Mesothelial cell of epicardium (in vitro differentiated cells): ENCODE measurements at places on chromosomes 1 and 21. TPM values are rescaled to one million over a fixed set of nuclear protein-coding genes. Genes with fewer than 3 reads are reported as not detected.
A peak's percentile ranks its signal among the peaks of the same experiment; 100 is the strongest.

CD247 gene
- total RNA-seq, result 0.13 to 0.36 TPM (median 0.22 TPM) in 3 replicates

CASZ1 gene
- total RNA-seq, result 8.9 to 11.2 TPM (median 10.1 TPM) in 3 replicates

ARHGEF19 gene
- total RNA-seq, result 85.3 to 88.3 TPM (median 86.6 TPM) in 3 replicates

APOBEC4 gene
- total RNA-seq, result not detected in 3 replicates

DNA sequence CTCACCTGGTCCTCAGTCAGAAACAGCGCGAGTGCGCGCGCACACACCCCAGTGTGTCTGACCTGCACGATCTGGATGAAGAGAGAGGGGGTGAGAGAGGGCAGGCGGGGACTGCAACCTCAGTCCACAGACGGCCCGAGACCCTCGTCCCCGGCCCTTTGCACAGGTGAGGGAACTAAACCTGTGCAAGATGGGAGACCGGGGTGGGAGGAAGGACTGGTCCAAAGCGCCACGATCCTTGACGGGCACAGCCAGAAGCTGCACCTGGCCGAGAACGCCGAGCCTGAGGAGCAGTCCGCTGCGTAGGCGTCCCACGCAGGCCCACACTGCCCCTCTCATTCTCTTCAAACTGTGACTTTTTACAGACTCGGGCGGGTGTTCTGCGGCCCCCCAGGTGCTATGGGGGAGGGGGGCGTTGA, 519 bp upstream of the IQCC start:
- H3K27me3 ChIP-seq, result no peaks in the 10 kb centered on the region
- peaks cover 27% of the 10 kb centered on the region for H3K4me1 ChIP-seq
- H3K27ac ChIP-seq, result peak overlapping the region; percentile 86
- peak overlapping the region; percentile 89 for H3K4me3 ChIP-seq
- DNase-seq, result no peak
- no peaks in the 10 kb centered on the region for H3K36me3 ChIP-seq

DNA sequence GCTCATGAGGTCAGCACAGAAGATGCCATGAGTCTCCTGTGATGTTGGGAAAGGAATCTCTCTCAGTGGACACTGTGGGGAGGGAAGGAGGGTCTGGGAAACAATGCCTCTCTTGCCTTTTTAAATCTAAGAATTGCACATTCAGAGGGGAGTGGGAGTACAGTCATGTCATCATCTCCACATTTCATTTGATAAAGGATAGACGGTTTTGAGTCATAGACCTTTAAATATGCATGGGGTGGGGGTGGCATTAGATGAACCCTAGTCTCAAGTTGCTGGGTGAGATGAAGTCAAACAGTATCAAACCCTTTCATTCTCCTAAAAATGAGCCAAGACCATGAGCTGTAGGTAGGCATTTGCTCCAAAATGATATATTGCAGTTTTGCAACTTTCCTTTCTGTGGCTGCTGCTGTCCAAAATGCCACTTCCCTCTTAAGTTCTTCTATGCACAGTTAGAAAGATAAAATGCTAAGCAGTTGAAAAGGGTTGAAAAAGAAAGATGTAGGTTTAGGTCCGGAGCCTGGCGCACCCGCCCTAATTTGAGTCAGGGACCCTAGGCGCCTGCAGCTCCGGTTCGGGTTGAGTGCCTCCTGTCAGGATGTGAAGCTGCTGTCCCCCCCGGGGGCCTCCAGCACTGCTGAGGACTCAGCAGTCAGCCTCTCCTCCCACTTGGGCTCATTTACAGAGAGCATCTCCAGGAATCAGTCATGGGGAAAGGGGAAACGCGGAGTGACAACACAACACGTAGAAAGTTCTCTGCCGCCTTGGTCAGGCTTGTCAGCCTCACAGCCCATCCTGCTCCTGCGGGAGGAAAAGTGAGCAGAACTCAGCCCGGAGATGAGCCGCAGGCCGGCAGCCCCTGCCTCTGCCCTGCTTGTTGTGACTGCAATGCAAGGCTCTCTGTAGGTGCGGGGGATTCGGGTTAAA, 479.3 kb upstream of the RUNX1 start:
- no peak overlapping the region for H3K27ac ChIP-seq
- H3K27me3 ChIP-seq, result peaks cover 11% of the 10 kb centered on the region
- H3K4me1 ChIP-seq, result peaks cover 22% of the 10 kb centered on the region
- DNase-seq, result no peak
- H3K4me3 ChIP-seq, result no peak overlapping the region

- H3K4me3 ChIP-seq, result no peak overlapping the region
- peaks cover 17% of the 10 kb centered on the region for H3K4me1 ChIP-seq
- DNase-seq, result no peak
- H3K36me3 ChIP-seq, result no peaks in the 10 kb centered on the region
These were observed 28.2 kb downstream of the UBE2U start for GRCh38 chr1:64231654-64232053.

DNA sequence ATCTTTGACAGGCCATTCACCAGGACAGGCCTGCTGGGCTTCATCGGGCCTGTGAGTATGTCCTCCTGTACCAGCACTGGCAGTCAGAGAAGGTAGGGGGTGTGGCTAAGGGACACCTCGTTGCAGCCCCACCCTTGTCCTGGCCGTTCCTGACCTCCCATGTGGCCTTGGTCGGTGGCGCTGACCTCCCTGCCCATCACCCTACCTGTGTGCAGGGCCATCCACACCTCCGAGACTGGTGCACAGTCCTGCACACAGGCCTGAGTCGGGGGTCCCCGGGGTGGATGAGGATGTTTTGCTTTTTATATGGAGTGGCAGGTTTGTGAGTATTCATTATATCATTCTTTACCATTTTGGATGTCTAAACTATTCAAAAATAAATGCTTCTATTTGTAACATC, 59.0 kb downstream of the S100B start:
- DNase-seq, result no peak
- H3K4me1 ChIP-seq, result no peaks in the 10 kb centered on the region
- H3K27ac ChIP-seq, result no peak overlapping the region
- no peaks in the 10 kb centered on the region for H3K27me3 ChIP-seq
- H3K36me3 ChIP-seq, result peaks cover 39% of the 10 kb centered on the region

DNA sequence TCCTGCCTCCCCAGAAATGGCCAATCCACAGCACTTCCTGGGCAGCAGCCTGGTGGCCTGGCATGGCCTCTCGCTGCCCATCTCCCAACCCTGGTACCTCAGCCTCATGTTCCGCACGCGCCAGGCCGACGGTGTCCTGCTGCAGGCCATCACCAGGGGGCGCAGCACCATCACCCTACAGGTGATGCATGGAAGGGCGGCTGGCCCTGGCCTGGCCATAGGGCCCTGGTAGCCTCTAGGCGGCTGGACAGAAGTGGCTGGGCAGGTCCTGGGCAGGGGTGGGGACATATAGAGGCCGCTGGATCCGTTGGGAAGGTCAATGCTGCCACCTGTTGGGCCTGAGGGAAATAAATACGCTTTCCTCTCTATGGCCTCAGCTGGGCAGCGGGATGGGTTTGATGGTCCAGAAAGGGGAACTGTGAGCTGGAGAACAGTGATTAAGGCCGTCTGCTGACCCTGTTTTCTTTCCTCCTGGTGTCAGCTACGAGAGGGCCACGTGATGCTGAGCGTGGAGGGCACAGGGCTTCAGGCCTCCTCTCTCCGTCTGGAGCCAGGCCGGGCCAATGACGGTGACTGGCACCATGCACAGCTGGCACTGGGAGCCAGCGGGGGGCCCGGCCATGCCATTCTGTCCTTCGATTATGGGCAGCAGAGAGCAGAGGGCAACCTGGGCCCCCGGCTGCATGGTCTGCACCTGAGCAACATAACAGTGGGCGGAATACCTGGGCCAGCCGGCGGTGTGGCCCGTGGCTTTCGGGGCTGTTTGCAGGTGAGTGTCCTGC, 14.4 kb downstream of the CELSR2 start:
- peaks cover 5% of the 10 kb centered on the region for H3K4me1 ChIP-seq
- H3K4me3 ChIP-seq, result no peak overlapping the region
- H3K36me3 ChIP-seq, result peaks cover 3% of the 10 kb centered on the region
- peak; percentile 87 for DNase-seq
- no peaks in the 10 kb centered on the region for H3K27me3 ChIP-seq

- H3K27ac ChIP-seq, result peak overlapping the region; percentile 78
- H3K36me3 ChIP-seq, result no peaks in the 10 kb centered on the region
- H3K4me3 ChIP-seq, result no peak overlapping the region
- H3K27me3 ChIP-seq, result no peaks in the 10 kb centered on the region
These were observed 58.9 kb downstream of the DDAH1 start for GRCh38 chr1:85406081-85406480.

DNA sequence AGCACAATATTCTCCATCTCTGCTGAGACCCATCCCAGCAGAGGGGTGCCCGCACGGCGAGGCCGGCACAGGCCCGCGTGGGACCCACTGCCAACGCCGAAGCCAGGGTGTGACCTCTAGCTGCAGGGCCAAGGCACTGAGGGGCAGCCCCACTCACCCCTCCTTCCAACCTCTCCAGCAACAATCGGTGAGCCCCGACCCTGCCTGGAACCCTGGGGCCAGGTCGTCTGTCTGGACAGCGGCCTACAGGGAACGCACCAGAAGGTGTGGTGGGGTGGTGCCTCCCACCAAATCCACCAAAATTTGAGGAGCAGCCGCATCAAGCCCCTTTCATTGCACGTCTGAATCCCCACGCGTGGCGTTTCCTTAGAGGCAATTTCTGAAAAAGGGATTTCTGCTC, 63.0 kb upstream of the ADARB1 start:
- H3K27me3 ChIP-seq, result no peaks in the 10 kb centered on the region
- peak overlapping the region; percentile 47 for H3K27ac ChIP-seq
- H3K4me1 ChIP-seq, result peaks cover 51% of the 10 kb centered on the region
- DNase-seq, result no peak
- H3K4me3 ChIP-seq, result no peak overlapping the region
